Anterior cingulate cortex (tissue), 58 donors: ENCODE measurements at places on chromosomes 3 and 15.

- no peak for DNase-seq
Measured at GRCh38 chr3:151576511-151577137, 115.8 kb upstream of the IGSF10 start.

DNA sequence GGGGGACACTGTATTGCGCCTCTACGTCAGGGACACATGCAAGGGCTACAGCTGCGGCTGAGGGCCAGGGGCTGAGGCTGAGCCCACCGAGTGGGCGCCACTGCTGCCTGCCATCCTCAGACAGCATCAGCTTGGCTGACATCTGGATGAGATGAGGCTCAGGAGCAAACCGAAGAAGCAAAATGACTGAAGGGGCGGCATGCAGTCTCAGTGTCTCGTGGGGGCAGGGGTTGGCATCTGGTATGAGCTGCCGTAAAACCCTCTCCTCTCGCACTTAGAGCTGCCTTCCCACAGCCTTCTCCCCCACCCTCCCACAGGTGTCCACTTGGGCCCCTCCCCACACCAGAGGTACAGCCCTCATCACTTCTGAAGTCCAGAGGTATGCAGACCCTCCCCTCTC lies 24.2 kb upstream of the CMTM7 start:
- DNase-seq = no peak

- no peak for DNase-seq
Measured at GRCh38 chr15:60352525-60352924, 45.3 kb downstream of the ANXA2 start.

- peak; percentile 7 for DNase-seq
Measured at GRCh38 chr3:62007036-62007435, 366.3 kb downstream of the FEZF2 start.

DNA sequence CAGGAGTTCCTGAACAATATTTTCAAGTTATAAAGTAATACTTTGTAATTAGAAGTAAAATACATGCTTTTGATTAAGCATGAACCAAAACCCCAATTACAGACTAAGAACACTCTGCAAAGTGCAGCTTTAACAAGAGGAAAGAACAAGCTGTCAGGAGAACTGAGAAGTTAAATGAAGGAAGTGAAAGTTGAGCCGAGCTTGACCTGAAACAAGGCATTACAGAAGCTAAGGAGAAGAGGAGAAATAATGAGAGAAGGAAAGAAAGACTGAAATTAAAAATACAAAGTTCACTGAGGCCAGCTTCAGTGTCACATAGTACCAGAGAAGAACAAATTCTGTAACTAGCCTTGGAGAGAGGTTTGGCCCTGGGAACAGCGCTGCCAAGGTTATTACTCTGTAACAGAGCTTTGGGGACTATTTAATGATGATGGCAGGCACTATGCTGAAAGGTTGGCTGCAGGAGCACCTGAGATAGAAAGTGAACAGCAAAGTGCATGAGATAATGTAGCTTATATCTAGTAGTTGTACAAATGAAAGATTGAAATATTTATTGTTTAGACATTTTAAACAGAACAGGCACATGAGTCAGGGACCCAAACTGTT lies 241.9 kb upstream of the PEX5L start:
- no peak for DNase-seq

DNA sequence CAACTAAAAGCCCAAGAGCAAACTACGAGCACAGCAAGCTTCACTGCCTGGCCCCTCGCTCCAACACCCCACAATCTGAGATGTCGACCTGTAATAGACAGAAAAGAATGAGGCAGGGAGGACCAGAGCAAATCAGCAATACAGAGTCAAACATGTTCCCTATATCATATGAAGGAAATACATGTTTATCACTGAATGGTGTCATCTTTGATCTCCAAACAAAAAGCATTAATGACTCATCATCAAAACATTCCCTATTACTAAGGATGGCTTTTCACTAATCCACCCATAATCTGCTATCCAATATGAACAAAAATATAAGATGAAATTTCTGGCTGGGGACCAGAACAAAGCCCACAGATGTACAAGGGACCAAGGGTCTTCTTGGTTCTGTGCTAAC lies 34.7 kb downstream of the MYO5A start:
- DNase-seq = no peak

DNA sequence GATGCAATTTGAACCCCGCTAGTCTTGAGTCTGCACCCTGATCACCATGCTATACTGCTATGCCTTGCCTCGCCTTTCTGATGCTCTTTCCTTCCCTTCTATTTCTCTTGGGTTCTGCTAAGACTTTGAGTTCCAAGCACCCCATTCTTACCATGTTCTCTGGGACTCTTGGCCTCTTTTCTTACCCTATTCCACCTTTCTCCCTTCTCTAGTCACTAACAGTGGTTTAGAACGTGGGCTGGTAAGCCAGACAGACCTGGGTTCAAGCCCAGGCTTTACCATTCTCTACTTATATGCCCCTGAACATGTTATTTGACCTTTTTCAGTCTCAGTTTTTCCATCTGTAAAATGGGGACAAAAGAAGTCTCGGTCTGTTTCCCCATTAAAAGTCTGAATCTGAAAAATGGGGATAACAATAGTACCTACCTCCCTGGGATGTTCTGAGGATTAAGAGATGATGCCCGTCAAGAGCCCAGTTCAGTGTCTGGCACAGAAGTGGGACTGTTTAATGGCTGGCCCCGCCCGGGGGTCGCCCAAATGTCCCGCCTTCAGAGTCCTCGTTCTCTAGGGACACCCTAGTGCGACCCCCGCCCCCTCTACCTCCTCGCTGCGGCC lies 376 bp downstream of the TADA3 start:
- no peak for DNase-seq

GRCh38 chr3:194573680-194574437 lies 59.4 kb downstream of the TMEM44 start:
- no peak for DNase-seq

- DNase-seq = no peak
Measured at GRCh38 chr15:81507831-81508230, 133.8 kb upstream of the TMC3 start.

DNA sequence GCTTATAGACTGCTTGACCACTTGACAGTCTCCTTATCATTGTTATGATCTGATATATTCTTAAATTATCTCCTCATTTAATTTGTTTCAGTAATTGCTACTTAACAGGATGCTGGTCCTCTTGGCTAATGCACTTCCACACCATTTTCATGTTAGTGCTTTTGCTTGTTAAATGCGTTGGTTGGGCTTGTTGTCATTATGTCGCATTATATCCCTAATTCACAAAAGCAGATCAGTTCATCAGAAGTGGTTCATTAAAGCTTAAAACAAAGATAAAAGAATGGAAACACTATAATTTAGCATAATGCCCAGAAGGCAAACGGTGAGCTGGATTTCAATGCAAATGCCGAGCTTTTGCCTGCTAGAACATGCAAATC lies 17.1 kb upstream of the EHHADH start:
- DNase-seq = no peak

- no peak for DNase-seq
Measured at GRCh38 chr3:189898559-189899153, 222.0 kb downstream of the P3H2 start.

DNA sequence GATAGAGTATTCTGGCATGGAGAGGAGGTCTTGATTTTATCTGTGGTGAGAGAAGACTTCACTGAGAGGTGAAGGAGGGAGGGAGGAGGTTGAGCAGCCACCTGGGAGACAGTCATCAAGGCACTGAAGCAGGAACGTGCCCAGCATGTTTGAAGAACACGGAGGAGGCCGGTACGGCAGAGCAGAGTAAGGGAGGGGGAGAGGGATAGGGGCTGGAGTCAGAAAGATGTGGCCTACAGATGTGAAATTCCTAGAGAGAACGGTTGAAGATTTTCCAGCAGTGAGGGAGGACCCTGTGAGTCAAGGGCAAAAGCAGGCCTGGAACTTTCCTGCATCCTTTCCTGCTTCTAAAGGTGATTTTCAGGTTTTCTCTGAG lies 21.7 kb upstream of the IQCF6 start:
- no peak for DNase-seq

DNA sequence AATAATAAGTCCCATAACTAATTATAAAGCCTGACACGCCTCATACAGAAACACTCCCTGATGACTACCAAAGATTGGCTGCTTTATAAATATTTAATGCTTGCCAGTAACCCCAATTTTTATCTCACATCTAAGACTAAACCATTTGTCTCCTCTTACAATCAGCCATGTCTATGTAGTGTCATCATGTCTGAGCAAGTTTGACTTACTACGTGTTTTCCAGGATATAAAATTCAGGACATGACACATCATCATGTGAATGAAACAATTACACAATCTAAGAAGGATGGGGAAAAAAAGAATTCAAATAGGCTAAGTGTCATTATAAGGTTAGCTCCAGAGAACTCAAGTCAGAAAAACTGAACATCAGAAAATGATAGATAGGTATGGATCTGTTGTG lies 208.7 kb downstream of the MECOM start:
- DNase-seq = no peak

GRCh38 chr3:128252083-128252482 lies 98.8 kb downstream of the EEFSEC start:
- DNase-seq = no peak

GRCh38 chr3:107222907-107223306 lies 154.3 kb upstream of the CCDC54 start:
- DNase-seq = no peak

DNA sequence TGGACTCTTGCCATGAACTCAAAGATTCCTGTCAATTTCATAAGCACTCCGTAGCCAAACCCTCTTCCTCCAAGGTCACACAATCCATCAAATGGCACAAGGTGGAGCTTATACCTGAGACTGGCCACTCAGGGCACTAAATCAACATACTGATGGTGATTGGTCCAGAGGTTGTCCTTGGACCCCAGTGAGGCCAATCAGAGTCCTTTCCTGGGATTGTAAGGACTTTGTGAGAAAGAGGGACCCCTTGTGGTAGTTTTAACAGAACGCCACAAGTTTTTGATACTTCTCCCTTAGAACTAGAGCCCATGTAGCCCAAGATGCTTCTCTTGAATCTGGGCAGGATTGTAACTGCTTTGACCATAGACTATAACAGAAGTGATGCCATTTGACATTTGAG lies 44.4 kb upstream of the LARS2 start:
- DNase-seq = no peak

- DNase-seq = no peak
Measured at GRCh38 chr3:42647821-42648459, 5.6 kb upstream of the ZBTB47 start.

DNA sequence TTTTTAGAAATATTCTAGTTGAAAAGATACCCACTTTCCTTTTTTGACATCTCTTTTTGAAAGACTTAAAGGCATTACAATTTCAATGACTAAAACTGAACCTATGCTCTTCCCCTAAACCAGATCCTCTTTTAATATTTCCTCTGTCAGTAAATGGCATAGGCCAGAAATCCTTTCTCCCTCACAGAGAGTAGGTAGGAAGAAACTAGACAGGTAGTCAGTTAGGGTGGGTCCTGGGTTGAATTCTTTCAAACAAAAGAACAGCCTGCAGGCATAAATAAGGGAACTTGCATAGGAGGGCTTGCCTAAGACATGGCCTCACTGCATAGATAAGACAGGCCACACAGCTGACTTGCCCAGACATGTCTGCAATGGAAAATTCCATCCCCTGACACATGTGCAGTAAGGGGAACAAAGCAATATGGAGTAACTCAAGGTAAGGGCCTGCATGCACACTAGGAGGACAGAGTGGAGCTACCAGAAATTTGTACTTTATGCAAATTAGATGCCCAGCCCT lies 23.1 kb downstream of the PLSCR5 start:
- no peak for DNase-seq

- no peak for DNase-seq
Measured at GRCh38 chr15:73295630-73296286, 73.0 kb downstream of the HCN4 start.

GRCh38 chr3:161142486-161142885 lies 37.3 kb upstream of the B3GALNT1 start:
- no peak for DNase-seq

- DNase-seq = no peak
Measured at GRCh38 chr3:99690761-99691369, 52.5 kb downstream of the COL8A1 start.

DNA sequence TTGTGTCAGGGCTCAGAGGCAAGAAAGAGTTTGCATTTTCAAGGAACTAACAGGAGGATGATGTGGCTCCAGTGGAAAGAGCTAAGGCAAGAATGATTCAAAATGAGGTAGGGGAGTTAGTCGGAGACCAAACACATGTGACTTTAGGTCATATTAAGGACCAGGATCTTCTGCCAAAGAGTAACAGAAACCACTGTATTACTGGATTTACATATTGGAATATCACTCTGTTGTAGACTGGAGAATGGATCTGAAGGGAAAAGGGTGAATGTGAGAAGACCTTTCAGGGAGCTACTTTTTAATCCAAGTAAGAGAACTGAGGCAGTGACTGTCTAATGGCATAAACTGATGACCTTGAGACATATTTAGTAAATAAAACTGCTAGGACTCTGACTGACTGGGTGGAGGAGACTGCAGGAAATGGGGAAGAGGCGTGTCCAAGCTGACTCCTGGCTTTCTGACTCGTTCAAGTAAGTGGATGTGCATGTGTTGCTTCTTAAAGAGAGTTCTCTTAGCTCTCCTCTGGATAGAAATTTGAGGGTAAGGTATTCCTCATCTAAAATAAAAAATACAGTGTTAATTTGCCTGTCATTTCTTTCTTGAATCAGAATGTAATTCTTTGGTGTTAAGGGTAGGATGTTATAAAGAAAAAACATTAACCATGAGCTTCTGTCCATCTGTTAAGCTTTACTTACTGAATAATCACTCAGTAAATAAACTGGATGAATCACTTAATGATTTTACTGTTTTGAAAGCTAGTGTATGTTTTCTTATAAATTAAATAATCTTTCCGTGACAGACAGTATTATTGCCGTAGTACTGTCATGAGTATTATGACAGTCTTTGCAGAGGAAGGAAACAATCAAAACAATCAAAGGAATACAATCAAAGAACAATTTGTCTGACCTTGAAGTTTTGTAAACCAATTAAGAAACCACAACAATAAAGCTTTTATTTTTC lies 58.3 kb upstream of the CFAP20DC start:
- DNase-seq = no peak

- no peak for DNase-seq
Measured at GRCh38 chr3:133886031-133886722, 9.5 kb downstream of the RAB6B start.

GRCh38 chr3:118761291-118761606 lies 273.4 kb downstream of the IGSF11 start:
- DNase-seq = no peak

- no peak for DNase-seq
Measured at GRCh38 chr3:58434168-58434504, 504 bp upstream of the PDHB start.

DNA sequence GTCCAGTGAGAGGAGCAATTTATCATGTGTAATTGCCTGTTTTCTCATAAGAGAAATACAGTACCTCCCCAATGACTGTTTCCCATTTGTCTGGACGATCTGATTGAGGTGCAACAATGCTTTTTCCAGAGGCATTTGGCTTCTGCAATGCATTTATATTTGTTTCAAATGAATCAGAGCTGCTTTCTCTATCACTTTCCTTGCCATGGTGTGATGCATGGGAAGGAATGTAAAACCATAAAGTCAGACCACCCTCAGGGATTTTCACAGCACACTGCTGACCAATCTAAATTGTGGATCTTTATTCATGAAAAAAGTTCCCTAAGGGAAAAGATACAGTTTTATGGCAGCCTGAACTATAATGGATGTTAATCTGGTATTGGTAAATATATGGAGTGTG lies 333.0 kb downstream of the ZNF385D start:
- DNase-seq = no peak

- DNase-seq = no peak
Measured at GRCh38 chr3:4841225-4841624, 138.0 kb upstream of the BHLHE40 start.

GRCh38 chr3:35144011-35144410 lies 495.3 kb upstream of the ARPP21 start:
- no peak for DNase-seq

- DNase-seq = no peak
Measured at GRCh38 chr3:20873235-20873634, 687.2 kb upstream of the SGO1 start.
